Mesendoderm (in vitro differentiated cells): ENCODE measurements at places on chromosomes 7 and 10.
A peak's percentile ranks its signal among the peaks of the same experiment; 100 is the strongest.

- DNase-seq: no peak
Measured at GRCh38 chr7:46664453-46664852, 743.4 kb upstream of the IGFBP3 start.

- DNase-seq: no peak
Measured at GRCh38 chr10:47167591-47167990, 132.4 kb upstream of the GDF10 start.

DNA sequence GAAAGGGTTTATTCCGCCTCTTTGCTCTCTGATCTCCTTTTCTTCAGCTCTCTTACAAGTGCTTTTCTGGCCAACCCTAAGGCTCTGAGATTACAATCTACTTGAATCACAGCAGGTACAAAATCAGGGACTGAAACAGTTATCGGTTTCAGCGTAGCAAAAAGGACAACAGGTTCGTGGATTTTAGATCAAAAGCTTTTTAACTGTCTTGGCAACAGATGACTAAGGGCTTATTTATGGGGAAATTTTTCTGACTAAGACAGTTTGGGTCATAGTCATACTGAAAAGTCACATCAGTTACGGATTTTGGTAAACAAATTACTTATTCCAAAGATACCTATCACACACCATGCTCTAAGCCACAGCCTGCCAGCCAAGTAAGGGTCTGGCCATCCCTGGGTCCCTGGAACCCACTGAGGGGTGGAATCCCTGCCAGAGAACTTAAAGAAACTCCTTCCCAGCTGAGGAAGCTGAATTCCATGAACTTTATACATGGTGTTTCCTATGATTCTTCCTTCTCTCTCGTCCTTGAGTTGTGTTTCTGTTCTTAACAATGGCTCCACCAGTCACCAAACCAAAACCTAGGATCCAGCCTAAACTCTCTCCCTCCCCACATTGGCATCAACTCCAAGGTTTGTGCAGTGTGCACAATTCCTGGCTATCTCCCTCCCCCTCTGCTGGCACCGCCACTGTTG, 169.3 kb downstream of the FAM107B start:
- peak; percentile 46 for DNase-seq

DNA sequence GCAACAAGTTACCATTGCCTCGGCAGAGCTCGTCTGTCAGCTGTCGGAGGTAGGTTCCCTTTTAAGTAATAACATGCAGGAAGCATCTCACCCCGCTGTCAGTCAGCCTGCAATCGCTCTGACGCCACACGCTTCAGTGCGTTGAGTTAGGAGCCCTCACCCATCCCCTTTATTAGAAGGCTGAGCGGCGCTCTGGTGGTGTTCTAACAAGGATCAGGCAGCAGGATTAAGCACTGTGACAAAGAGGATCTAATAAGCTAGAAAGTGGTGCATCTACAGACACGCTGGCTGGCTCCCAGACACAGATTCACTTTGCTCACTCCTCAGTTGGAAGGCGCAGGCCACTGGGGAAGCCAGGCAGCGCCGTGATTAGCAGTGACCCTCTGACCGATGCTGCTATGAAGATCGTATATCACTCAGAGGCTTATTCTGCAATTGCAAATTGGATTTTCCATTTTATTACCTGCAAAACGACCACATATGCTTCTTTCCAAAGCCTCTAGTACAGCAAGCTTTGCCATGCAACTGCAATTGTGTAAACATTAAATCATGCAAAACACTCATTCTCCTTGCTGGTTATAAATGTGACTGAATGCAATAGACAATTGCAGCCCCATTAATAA, 117.7 kb downstream of the RSU1 start:
- DNase-seq: no peak

GRCh38 chr7:130909881-130910672, 176.1 kb upstream of the KLF14 start:
- no peak for DNase-seq

DNA sequence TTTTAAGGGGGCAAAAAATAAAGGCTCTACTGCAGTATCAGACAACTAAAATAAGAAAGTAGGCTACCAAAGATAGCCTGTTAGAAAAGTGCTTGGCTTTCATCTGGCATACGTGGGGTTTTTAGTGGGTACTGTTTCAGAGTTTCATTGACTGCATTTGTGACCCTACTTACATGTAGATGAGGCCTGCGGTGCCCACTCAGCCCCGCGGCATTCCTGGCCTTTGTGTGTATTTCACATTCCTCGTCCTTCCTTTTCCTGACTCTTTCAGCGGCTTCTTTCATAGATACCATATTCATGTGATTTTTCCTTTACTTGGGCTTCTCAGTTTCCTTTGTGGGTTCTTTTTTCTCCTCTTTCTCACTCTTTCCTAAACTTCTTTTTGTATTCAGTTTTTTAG, 50.7 kb downstream of the UBE3C start:
- DNase-seq: peak; percentile 27

DNA sequence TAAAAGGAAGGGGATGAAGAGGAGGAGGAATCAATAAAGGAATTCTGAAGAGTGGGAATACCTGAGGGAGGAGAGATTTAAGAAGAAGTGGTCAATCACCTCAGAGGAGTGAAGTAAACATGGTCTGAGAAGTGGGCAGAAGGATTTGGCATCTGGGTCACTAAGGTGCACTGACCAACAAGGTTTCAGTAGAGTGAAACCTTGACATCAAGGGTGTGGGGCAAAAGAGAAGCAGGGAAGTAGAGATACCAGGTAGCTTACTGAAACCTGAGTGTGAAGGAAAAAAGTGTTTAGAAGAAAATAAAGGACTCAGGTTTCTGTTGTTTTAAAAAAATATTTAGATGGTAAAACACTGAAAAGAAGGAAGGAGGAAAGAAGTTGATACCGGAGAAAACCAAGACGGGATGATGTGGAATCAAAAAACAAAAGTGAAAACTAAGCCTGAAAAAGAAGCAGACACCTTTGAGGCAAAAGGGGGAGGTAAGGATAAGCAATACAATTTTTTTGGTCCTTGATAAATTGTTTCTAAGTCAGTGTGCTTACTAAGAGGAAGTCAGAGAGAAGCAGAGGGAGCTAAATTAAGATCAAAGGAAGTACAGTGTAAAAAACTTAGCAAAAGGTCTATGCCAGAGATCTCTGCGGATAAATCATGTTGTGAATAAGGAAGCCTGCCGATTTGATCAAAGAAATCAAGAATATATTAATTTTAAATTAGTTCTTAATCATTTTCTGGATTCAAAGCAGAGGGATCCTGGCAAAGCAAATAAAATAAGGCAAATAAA, 137.2 kb upstream of the GPR22 start:
- DNase-seq: no peak
